ENCODE measurements at places on chromosomes 7 and 10.

- no peak for DNase-seq
These were observed 18.7 kb upstream of the ARID5B start for GRCh38 chr10:61882621-61883370.

GRCh38 chr7:142328551-142328950 is 70.7 kb upstream of the PRSS58 start:
- DNase-seq, result no peak

DNA sequence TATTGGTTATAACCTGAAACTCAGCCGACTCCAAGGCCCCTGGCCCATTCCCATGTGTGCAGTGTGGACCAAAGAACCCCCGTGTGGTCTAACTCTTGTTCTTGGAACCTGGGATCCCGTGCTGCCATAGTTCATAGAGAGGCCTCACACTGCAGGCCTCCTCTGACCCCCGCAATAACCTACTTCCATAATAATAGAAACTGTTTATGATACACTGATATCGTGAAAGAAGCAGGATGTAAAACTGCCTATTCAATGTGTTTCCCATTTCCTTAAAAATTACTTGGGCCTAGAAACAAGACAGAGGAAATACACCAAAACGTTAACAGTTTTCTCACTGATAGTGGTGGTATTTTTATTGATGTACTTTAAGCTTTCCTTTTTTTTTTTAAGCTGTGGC is 109.2 kb upstream of the KDM7A start:
- DNase-seq, result no peak

DNA sequence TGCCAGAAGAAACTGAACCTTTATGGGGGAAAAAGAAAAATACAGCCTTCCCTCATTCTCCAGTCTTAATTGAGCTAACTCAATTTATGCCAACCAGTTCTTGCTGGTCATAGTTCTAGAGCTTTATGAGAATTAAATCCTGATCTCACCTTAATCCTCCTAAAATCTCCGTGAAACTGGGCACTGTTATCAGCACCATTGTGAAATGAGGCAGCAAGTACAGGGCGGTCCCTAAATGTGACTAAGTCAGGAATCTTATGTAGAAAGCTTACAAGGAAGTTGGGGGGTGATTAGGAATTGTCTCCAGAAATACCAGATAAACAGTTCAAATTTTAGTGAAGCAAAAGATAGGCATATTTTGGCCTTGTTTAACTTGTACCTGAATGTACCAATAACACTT is 10.7 kb upstream of the INSYN2A start:
- no peak for DNase-seq

- no peak for DNase-seq
These were observed 16.8 kb downstream of the MACC1 start for GRCh38 chr7:20200361-20200760.

DNA sequence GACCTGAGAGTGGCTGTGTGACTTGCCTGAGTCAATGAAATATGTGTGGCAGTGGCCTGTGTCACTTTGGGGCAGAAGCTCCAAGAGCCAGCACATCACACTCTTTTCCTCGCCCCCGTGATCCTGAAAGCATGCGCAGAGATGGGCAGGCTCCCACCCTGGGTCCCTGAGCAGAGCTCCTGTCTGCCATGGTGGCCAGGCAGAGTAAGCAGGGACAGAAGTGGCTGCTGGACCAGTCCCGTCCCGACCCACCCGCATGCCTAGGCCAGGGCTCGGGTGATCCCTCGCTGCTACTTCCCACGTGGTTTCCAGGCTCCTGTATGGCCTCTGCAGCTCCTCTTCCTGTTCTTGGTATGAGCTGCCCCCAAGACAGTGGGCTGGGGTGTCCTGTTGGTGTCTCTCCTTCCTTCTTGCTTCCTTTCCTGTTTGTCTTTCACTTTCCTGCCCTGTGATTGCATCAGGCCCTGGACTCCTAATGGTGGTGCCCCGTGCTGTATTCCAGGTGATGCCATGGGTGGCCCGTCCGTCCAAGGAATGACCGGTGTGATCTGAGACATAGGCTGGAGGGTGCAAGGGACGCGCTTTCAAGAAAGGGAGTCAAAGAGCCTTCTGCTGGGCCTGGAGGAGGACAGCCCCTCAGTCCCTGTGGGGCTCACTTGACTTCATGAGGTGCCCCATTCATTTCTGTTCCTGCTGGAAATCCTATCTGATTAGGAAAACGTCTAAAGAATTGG is 71.4 kb upstream of the SHH start:
- DNase-seq, result no peak

DNA sequence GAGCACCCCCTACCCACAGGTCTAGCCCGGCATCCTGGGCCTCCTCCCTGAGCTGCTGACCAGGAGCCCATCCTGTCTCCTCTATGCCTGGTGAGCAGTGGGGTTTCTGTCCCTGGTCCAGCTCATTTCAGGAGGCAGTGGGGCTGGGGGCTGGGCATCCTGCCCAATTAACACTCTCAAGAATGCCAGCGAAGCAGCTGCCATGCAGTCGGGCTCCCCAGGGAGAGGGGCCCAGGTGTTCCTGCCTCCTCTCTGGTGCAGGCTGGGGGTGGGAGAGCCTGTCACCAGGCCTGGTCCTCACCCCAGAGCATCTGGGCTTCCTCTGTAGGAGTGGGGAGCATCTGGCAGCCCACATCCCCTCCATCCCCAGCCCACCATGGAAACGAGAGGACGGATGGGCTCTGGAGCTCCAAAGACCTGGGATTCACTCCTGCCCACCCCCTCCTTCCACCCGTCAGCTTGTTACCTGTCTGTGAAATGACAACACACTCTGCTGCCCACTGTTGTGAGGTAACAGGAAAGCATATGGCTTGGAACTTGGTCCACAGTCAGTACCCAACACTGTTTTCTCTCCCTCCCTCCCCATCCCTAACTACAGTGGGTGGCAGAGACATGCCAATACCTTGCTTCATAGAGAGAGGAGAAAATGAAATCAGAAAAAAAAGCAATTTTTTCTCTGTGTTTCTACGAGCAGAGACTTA is 69.1 kb downstream of the SLIT1 start:
- DNase-seq, result no peak

DNA sequence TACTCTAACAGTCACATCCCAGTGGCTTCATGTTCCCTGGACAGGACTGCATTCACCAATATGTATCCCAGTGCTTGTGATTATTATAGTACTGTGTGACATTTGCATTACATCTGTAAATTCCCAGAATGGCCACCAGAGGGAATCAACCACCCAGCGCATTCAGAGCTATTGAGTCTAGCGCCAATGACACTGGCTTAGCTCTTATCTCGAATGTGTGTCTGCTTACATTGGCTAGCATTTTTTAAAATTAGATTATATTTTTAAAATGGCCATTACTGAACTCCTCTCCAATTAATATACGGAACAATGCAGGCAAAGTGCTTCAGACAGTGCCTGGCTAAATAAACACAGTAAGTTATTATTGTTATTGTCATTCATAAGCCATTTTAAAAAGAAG is 36.3 kb downstream of the TRIL start:
- DNase-seq, result no peak

DNA sequence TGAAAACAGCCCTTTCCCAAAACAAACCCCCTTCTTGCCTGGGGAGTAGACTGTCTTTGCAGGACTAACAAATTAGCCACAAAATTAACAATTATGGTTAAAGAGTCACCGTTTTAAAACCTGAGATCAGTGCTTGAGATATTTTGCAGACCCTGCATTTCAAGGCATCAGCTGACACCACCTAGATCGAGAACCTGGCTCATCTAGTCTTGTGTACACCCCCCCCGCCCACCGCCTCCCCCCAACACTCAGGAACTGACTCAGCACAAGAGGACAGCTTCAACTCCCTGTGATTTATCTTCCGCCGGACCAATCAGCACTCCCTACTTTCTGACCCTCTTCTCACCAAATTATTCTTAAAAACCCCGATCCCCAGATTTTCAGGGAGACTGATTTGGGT is 737.1 kb downstream of the PHTF2 start:
- DNase-seq, result no peak

DNA sequence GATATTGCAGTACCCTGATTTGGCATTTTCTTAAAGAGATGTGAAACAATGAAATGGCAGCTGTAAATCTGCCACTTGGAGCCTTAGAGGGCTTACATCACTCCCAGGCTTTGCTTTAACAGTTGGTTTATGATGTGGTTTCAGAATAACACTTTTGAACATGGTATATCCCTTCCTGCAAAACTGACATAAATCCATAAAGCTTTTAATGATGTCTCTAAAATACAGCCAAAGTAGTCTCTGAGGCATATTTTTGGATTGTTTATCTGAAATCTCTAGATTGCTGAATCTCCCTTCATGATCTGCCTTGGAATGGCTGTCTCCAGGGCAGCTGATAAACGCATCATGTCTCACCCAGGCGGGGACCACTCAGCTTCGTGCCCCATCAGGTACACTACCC is 377.8 kb upstream of the C7orf33 start:
- no peak for DNase-seq

DNA sequence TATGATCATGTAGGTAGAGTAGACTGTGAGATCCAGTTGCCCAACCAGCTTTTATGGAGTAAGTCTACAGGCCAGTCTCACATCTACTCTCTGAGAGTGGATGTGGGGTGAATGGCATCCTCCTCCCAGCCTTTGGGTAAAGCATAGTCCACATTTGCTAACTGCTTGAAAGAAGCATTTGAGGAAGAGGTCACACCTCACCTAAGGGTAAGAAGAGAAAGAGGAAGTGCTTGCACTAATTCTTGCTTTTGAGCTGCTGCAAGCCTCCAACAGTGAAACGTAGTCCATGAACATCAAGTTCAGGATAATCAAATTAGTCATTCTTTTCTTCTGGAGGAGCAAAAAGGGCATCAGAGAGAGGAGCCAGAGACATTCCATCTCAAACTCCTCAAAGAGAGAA is 93.9 kb upstream of the AGR3 start:
- DNase-seq, result no peak

GRCh38 chr10:114396464-114396863 is 7.8 kb downstream of the AFAP1L2 start:
- no peak for DNase-seq

DNA sequence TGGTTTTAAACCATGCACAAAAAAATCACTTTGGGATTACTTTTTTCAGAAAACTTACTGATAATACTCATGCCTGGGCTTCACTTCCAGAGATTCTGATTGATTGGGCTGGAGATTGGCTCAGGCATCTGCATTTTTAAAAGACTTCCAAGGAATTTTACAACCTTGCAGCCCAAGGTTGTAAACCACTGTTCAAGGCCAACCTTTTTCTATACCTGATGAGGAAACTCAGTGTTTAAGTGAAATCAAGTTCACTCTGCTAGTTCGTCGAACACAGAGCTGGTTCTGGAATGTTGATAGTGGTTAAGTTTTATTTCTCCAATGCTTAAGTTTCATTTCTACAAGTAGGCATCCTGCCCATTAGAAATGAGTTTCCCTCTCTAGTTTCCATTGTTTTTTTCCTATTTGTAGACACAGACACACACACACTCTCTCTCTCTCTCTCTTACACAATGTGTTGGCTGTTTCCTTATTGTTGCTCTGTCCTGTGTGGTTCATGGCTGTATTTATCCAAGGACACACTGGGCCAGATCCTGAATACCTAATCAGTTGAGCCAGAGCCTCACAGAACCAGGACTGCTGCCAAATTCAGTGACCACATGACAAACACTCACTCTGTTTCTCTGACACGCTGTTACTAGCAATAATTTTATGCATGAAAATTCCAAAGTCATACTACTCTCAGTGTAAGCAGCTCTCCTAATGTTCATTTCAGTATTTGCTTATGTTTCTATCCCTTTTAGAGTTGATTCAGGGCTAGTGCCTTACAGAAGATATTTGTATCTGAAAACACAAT is 3.7 kb upstream of the IFIT1B start:
- peak; percentile 99 for DNase-seq

DNA sequence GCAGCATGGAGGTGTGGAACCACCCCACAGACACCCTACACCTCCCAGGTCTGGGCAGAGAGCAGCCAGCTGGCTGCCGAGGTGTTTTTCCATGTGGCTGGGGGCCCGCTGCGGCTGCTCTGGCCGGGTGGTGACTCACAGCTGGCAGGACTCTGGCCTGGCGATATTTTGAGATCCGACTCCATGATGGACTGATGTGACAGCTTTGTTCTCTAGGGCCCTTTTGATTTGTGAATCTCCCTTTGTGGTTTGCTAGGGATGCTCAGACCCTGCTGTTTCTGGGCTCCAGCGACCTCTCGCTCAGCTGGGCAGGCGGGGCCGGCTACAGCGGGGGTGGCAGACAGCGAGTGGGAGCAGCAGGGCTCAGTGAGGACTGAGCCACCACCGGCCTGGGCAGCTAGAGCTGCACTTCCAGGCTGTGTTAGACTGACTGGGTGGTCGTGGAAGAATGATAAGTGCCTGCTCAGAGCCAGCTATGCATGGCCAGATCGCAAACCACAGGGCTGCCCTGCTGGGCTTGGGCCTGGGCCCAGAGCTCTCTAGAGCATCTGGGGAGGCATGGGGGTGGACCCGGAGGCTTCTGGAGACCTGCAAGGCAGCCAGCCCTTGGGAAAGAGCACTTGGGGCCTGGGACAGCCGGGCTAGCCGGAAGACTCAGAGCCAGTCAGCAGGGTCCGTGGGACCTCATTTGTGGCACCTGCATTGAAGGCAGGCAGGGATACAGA is 46.2 kb upstream of the GDF10 start:
- no peak for DNase-seq

GRCh38 chr7:99027241-99027640 is 116.7 kb downstream of the SMURF1 start:
- no peak for DNase-seq

All from GM04503 (cell line).